Psoas muscle (tissue), 8 donors: ENCODE measurements at places on chromosomes 4 and X. TPM values are rescaled to one million over a fixed set of nuclear protein-coding genes. Genes with fewer than 3 reads are reported as not detected.

The BEX5 gene
- polyA plus RNA-seq, result 0.20 TPM

DNA sequence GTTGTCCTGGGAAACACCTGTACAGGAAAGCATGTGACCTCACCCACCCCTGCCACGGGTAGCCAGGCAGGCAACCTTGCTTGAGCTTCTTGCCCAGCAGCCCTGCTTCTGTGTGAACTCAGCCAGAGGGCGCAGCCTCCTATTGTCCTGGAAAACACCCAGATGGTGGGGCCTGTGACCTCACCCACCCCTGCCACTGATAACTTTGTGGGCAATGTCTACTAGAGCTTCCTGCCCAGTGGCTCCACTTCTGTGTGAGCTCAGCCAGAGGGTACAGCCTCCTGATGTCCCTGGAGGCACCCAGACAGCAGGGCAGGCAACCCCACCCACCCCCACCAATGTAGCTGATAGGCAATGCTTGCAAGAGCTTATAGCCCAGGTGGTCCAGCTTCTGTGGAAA lies 146.3 kb downstream of the DTHD1 start:
- no peak for DNase-seq

The CORIN gene
- 0.03 TPM for polyA plus RNA-seq

The OCIAD1 gene
- polyA plus RNA-seq, result 107 TPM

The VSIG4 gene
- 5.8 TPM for polyA plus RNA-seq

GRCh38 chr4:85153221-85153620 lies 186.7 kb upstream of the WDFY3 start:
- DNase-seq, result no peak

The ERCC6L gene
- polyA plus RNA-seq, result 0.01 TPM

DNA sequence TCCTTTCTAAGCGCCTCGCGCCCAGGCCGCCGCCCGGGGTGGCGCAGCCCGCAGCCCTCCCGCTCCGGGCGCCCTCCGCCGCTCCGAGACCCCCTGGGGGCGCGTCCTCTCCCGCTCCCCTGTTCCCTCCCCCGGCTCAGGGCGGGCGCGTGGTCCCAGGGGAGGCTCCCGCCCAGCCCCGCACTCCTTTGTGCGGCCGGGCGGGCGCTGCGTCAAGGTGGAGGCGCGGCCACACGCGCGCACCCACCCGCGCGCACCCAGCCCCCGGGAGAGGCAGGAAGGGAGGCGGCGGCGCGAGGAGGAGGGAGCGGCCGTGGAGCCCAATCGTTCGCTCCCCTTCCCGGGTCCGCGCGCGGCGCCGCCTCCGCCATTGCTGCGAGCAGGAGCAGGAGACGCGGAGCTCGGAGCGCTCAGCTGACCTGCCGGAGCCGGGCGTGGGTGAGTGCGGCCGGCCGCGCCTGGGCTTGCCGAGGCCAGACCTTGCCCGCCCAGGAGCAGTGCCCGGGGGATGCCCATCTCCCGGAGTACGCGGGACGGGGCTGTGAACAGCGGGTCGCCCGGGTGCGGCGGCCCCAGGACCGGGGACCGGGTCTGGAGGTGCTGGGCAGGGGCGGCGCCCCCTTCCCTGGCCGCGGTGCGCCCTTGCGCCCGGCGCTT lies at the start of gene NSG1:
TSS of gene NSG1 (plus strand) at position 367 of the 657 bp plus-strand sequence. CDS start 528 bp downstream, outside the sequence.
- DNase-seq, result peak; percentile 46

DNA sequence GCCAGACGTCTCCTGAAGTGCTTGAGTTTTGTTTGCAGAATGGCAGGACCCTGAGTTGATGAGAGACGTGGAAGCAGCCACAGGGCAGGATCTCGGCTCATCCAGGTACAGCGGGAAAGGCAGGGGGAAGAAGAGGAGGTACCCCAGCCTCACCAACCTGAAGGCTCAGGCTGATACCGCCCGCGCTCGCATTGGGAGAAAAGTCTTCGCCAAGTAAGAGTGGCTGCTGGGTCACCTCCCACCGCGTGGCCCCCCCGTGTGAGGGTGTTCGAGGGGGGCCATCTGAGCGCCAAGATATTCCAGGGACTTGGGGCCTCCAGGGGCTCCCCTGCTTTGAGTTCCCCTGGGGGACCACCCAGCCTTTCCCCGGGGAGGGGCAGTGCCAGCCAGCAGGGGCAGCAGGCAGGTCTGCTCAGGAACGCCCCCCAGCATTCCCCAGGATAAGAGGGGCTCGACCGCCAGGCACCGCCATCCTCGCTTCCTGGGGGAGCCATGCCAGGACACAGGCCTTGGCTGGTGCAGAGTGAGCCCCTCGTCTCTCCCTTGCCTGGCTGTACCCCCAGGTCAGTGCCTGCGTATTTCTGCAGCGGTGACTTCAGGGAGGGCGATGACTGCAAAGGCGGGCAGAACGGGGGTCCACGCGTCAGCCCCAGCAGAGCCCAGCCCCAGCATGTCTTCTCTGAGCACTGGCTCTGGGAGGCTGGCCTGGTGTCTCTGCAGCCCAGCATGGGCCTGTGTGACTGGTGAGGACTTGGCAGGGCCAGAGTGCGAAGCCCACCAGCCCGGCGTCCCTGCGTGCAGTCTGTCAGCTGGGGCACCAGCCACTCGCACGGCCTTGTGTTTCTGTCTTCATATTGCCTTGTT lies 22.3 kb downstream of the NKX1-1 start:
- peak; percentile 12 for DNase-seq

DNA sequence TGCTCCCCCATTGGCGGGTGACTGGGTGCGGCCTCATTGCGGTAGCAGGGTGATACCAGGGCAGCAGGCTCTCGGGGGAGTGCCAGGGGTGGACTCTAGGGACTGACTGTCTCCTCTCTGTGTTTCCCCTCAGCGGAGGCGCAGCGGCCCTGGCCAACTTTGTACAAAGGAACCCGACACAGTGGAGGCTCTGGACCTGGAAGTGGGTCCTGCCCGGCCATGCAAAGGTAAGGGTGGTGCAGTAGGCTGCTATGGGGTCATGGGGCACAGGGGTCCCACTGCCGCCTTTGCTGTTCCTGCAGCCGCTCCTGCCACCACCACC lies 16.3 kb downstream of the SULT1B1 start:
- no peak for DNase-seq

The TXK gene
- 0.17 TPM for polyA plus RNA-seq

GRCh38 chr4:75180217-75180616 lies 247.3 kb downstream of the PARM1 start:
- DNase-seq, result no peak
